ENCODE measurements at places on chromosomes 3 and 15. TPM values are rescaled to one million over a fixed set of nuclear protein-coding genes. Genes with fewer than 3 reads are reported as not detected.

Gene NRROS
- total RNA-seq = 20.7 TPM

- DNase-seq = no peak
- H3K4me1 ChIP-seq = no peaks in the 10 kb centered on the region
- no peak overlapping the region for H3K4me3 ChIP-seq
- H3K27me3 ChIP-seq = no peaks in the 10 kb centered on the region
- no peaks in the 10 kb centered on the region for H3K36me3 ChIP-seq
- no peak overlapping the region for H3K27ac ChIP-seq
Observed at GRCh38 chr3:118799303-118799702, 235.3 kb downstream of the IGSF11 start.

GRCh38 chr3:132164469-132165092, 129.8 kb upstream of the CPNE4 start:
- no peaks in the 10 kb centered on the region for H3K27me3 ChIP-seq
- H3K4me1 ChIP-seq = no peaks in the 10 kb centered on the region
- no peak overlapping the region for H3K27ac ChIP-seq
- DNase-seq = no peak

- no peak overlapping the region for H3K4me3 ChIP-seq
- DNase-seq = no peak
- H3K27me3 ChIP-seq = no peaks in the 10 kb centered on the region
- H3K27ac ChIP-seq = no peak overlapping the region
- no peaks in the 10 kb centered on the region for H3K36me3 ChIP-seq
- H3K4me1 ChIP-seq = peaks cover 24% of the 10 kb centered on the region
Observed at GRCh38 chr3:72340476-72341379, 507.5 kb downstream of the SHQ1 start.

- no peaks in the 10 kb centered on the region for H3K27me3 ChIP-seq
- H3K36me3 ChIP-seq = no peaks in the 10 kb centered on the region
- no peak overlapping the region for H3K4me3 ChIP-seq
- no peak overlapping the region for H3K27ac ChIP-seq
- no peaks in the 10 kb centered on the region for H3K4me1 ChIP-seq
Observed at GRCh38 chr3:94978084-94978483, 915.2 kb downstream of the NSUN3 start.

Measured in lower lobe of right lung (tissue), 2 donors.